ENCODE measurements at places on chromosomes 2 and 18.
A peak's percentile ranks its signal among the peaks of the same experiment; 100 is the strongest.

- no peak for DNase-seq
Measured at GRCh38 chr2:59322005-59322404, 1080.9 kb upstream of the FANCL start.

DNA sequence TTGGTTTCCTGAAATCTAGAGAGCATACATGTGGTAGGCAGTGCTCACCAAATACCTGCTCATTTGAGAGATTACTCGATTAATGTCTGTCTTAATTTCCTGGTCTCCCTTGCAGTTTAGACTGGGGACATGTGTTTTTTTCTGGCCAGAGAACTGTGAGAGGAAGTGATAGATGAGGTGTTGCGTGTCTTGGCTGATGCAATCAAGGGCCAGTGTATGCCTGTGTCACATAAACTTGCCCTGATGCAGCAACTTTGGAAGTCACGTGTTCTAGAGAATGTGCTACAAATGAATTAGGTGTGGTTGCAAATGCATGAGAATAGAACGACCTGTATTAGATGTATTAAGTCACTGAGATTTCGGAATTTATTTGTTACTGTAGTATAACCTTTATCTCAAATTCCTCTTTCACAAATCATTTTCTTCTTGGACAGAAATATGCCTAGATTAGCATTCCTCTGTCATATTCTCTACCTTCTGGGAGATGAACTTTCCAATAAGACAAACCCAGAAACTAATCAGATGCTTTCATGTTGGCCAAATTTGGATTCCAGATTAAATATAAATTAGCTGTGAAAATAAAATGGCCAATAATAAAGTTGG, 9.9 kb upstream of the IL1A start:
- DNase-seq: peak; percentile 55

DNA sequence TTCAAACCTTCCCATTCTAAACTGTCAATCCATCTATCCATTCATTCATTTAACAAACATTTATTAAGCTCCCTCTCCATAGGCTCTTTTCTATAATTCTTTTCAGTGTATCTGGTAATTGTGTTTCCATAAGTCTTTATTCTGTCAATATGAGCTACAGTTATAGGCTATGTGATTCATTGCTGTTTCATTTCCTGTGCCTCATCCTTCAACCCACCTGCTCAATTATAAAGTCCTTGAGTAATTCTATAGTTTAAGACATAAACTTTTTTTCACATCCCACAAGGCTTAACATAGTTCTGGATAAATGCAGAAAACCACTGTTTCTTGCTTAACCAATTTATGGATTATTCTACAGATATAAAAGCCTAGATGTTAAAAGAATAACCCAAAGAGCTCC, 84.2 kb upstream of the PIK3C3 start:
- DNase-seq: no peak

DNA sequence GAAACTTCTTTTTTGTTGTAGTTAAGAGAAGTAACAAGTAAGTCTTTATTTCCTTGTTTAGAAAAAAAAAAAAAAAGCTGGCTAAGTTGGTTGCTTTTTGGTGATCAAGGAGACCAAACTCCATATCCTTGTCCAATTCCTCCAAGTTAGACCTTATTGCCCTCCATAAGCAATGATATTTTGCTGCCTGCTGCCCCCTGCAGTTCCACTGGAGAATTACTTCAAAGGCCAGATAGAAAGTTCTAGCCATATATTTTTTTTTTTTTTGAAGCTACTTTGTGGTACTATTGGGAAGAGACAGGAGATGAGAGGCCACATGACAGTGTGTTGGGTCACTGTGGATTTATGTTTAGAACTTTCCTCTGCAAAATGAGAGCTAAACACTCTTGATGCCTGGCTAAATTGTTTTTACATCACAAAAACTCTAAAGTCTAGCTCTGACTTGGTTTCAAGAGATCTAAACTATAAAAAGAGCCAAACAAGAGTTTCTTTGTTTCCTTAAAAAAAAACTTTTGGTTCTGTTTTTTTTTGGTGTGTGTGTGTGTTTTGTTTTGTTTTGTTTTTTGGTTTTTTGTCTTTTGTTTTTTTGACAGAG, 80.7 kb upstream of the RASGRP3 start:
- peak; percentile 76 for DNase-seq

- no peak for DNase-seq
Measured at GRCh38 chr2:190328573-190329147, 9.0 kb upstream of the HIBCH start.

DNA sequence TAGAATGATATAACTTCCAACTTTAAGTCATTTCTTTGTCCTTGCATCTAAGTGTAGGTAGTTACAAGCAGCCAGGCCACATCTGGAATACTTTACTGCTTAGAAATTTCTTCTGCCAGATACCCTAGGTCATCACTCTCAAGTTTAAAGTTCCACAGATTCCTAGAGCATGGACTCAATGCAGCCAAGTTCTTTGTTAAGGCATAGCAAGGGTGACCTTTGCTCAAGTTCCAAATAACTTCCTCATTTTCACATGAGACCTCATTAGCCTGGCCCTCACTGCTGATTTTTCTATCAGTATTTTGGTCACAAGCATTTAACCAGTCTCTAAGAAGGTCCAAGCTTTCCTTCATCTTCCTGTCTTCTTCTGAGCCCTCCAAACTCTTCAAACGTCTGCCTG, 7.8 kb upstream of the UGT1A9 start:
- DNase-seq: no peak

DNA sequence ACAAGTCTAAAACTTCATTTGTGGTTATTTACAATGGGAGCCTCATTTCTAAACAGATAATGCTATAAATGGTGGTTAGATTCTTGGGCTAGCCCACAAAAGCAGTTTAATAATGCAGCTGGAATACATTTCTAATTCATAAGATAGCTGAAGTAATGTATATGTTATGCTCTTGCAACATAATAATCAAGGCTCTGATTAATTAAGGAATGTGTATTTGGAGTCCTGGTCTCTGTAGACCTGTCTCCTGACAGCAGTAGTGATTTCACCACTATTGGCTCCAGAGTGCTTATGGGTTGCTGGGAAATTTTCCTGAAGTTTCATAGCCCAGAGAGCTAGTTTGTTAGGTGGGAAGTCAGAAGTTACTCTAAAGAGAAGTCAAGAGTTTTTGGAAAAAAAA, 21.3 kb upstream of the CDC42EP3 start:
- no peak for DNase-seq

DNA sequence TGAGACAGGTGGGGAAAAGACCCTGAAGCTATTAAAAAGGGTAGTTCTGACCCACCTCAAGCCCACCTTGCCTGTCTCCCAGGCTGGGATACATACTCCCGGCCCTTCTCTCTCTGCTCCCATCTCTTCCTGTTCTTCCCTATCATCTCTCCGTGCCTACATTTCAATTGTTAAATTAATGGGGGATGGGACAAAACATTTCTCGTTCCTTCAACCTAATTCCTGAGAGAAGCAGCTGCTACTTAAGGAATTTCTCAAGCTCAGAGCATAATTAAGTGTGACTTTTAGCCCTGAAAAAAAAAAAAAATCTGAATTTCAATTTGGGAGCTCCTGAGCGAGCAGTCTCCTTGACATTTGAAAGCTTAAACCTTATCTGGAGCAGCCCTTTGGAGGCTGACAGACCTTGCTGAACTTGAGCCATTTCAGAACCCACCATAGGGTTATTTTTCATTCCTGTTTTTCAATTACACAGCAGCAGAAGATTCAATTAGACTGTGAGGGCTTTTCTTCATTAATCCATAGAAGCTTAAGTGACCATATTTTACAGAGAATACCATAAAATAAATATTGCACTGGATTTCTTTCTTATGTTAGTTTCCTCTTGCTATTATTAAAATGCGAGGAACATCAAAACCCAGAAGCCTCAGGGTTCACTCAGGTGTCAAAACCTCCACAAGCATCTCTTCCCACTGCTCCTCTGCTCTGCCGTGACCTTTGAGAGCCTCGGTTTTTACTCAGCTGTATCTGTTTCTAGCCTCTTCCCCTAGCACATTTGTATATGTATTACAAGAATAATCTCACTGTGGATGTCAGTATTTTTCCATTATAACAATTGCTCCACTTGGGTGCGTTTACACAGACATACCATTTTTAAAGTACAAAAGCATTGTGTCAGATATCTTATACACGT, 125.7 kb downstream of the B3GNT2 start:
- no peak for DNase-seq

DNA sequence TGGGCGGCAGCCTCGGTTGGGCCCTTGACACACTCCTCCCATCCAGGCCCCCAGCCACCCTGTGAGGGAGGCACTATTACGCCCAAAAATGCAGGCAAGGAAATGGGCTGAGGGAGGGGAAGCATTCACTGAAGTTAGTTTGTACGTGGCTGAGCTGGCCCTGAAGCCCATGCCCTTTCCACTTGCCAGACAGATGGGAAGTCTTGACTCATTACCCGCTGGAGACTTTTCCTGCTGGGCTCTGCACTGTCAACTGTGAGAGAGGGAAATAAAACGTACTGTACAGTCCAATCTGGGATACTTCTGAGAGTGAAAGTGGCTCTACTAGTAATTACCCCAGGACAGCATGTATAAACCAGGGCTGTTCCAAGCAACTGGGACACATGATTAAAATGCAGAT, 125.9 kb downstream of the MSH2 start:
- DNase-seq: no peak

GRCh38 chr2:37993143-37993542, 68.1 kb downstream of the RMDN2 start:
- no peak for DNase-seq

- no peak for DNase-seq
Measured at GRCh38 chr2:105141099-105141614, 100.4 kb upstream of the GPR45 start.

GRCh38 chr2:224178056-224178455, 139.0 kb upstream of the SERPINE2 start:
- DNase-seq: no peak

- no peak for DNase-seq
Measured at GRCh38 chr18:389658-390357, 110.7 kb downstream of the COLEC12 start.

DNA sequence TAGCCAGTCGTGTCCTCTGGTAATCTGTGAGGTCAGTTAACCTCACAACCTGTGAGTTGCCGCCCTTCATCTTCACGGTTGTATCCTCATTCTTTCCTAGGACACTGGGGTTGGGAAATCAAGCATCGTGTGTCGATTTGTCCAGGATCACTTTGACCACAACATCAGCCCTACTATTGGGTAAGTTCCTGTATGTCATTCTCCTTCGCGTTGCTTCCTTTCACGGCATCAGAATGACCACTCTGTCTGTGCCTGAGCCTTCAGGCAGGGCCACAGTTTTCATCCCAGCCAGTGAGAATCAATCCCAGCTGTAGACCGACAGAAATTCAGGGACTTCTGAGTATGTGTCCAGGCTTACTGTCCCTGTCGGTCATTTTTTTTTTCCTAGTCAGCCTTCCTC, 67.1 kb downstream of the RAB31 start:
- no peak for DNase-seq

DNA sequence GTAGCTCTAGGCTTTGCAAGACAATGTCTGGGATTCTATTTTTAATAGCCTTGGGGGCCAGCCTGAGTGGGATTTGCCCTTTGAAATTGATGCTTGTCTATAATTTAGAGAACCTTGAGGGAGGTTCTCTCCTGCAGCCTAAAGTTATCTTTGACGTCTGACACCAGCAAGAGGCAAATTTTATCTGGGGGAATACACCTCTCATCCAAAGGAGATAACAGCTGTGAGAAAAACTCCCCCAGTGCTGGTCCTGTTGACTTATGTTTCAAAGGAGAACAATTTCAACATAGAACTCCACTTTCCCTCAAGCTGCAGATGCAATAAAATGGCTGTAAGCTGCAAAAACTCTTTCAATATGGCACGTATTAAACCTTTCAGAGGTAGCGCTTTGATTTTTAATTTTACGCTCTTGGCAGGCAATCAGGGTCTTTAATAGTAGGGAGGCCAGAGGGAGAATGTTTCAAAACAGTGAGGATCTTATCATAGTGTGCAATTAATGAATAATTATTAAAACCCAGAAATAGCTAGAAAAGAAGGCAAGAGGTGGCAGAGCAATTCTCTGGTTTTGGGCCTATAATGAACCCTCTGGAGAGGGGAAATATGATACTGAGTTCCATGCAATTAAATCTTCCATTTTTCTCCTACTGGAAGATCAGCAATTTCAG, 62.4 kb downstream of the LYPD1 start:
- no peak for DNase-seq

GRCh38 chr2:196987649-196988364, 61.3 kb upstream of the PGAP1 start:
- DNase-seq: no peak

DNA sequence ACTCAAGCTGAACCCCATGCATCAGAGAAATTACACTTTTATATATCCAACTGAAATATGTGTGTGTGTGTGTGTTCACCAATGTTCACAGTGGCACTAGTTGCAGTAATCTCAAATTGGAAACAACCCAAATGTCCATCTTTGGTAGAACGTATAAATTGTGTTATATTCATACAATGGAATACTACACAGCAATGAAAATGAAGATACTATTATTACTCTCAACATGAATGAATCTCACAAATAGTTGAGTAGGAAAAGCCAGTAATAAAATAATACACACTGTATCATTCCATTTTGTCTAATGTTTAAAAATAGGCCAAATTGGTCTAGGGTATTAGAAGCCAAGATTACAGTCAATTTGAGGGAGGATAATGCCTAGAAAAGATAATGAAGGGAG, 48.0 kb upstream of the NFE2L2 start:
- DNase-seq: no peak

- DNase-seq: no peak
Measured at GRCh38 chr18:21763846-21764646, 23.5 kb downstream of the MIB1 start.

DNA sequence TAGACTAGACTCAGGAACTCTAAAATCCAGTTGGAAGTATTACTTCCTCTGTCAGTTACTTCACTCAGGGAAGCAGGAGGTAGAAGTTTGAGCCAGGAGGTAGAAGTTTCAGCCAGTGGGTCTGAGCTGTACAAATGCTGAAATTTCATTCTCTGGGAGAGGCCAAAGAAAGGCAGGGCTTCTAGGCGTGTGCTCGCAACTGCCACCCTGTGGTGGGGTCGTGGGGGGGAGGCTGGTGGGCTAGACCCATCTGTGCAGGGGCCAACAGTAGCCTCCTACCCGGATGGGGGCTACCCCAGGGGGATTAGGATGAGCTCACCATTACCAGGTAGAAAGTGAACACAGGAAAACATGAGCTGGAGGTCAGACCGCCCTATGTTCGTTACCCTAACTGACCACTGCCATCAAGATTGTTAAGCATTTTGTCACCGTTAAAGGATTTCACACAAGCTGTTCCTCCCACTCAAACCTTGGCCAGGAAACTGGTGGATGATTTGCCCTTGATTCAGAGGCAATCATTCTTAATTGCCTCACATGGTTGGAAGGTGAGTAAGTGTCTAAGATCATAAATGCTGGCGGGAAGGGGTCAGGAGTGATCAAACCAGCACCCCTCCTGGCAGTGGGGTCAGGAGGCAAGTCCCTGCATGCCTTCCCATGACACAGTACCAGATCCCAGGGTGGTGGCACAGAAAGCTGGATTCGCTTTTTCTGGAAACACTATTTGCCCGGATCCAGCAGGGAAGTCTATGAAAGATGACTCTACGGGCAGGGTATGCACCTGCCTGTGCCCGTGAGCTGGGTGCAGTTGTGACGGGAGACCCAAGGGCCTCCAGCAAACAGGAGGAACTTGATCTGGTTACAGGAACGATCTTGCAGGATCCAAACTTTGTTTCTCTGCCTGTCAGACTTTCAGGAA, 5.2 kb upstream of the FHL2 start:
- DNase-seq: peak; percentile 53

GRCh38 chr2:219565130-219566080, 5.9 kb downstream of the OBSL1 start:
- DNase-seq: no peak

GRCh38 chr2:239300242-239300641, 100.6 kb downstream of the HDAC4 start:
- DNase-seq: no peak

GRCh38 chr2:71827524-71827901, 320.1 kb downstream of the CYP26B1 start:
- no peak for DNase-seq

Data from Caco-2 (cell line).